ENCODE measurements at places on chromosomes 1 and 21. TPM values are rescaled to one million over a fixed set of nuclear protein-coding genes. Genes with fewer than 3 reads are reported as not detected.

DNA sequence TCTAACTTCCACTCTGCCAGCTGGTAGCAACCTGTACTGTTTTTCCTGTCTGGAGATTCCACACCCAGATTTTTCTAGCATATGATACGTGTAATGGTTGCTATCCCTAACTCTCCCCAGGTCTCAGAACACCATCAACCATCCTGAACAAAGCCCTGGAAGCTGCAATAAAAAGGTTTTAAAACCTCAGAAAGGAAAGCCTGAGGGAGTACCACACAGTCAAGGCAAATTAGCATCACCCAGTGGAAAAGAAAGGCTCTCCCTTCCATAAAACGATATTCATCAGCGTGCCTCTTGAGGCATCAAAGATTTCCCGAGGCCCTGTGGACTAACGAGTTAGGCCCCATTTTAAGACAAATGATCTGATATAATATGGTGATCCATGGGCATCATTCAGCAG, 421.0 kb downstream of the ADGRL2 start:
- H3K4me3 ChIP-seq = no peak overlapping the region
- peaks cover 7% of the 10 kb centered on the region for H3K4me1 ChIP-seq
- no peak for DNase-seq
- H3K27ac ChIP-seq = no peak overlapping the region

DNA sequence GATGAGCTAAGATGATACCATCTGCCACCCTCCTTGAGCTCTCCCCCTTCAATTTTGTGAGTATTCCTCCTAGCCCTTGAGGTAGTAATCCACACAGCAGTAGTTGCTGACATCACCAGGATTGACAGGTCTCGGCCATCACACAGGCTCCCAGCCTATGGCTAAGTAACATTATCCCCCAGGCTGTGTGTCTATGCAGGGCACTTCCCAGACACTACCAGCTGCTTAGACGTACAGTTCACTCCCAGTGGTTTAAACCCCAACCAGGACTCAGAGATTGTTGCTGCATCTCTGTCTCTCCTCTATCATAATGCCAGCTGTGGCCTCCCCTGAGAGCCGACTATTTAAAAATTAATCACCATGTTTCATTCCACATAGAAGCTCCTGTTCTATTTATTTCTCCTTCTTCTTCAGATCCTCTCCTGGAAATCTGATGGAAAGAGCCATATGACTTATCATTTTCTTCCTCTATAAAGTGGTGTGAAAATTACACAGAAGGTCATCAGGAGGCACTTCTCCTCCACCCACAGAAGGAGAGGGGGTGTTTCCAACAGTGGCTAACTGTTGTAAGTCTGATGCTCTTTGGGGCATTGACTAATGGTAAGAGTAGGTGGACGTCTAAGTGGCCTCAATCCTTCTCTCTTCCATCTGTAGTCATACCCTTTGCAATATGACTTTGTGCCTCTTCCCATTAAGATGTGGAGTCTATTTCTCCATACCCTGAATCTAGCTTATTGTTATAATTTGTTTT, 396.3 kb downstream of the SETD4 start:
- H3K4me1 ChIP-seq = no peaks in the 10 kb centered on the region
- peaks cover 19% of the 10 kb centered on the region for H3K27me3 ChIP-seq
- DNase-seq = no peak

The CHI3L1 gene
- total RNA-seq = not detected

The ZNF697 gene
- total RNA-seq = 14.1 TPM

- H3K36me3 ChIP-seq = no peaks in the 10 kb centered on the region
- peaks cover 46% of the 10 kb centered on the region for H3K4me1 ChIP-seq
- peak; percentile 55 for DNase-seq
- H3K27me3 ChIP-seq = no peaks in the 10 kb centered on the region
- peak overlapping the region; percentile 25 for H3K27ac ChIP-seq
- H3K4me3 ChIP-seq = no peak overlapping the region
These were observed 3.1 kb upstream of the ARHGEF2 start for GRCh38 chr1:155981266-155982088.

GRCh38 chr1:56584910-56585528, 5.7 kb upstream of the PLPP3 start:
- H3K27ac ChIP-seq = no peak overlapping the region
- DNase-seq = peak; percentile 67
- H3K36me3 ChIP-seq = no peaks in the 10 kb centered on the region
- no peak overlapping the region for H3K4me3 ChIP-seq

The TNFAIP8L2 gene
- total RNA-seq = not detected
